ENCODE measurements at places on chromosomes 2 and 18. TPM values are rescaled to one million over a fixed set of nuclear protein-coding genes. Genes with fewer than 3 reads are reported as not detected.

Gene MC5R
- polyA plus RNA-seq: 0.67 TPM

Gene MARCHF4
- polyA plus RNA-seq: not detected

Gene ANKRD53
- 0.56 TPM for polyA plus RNA-seq

DNA sequence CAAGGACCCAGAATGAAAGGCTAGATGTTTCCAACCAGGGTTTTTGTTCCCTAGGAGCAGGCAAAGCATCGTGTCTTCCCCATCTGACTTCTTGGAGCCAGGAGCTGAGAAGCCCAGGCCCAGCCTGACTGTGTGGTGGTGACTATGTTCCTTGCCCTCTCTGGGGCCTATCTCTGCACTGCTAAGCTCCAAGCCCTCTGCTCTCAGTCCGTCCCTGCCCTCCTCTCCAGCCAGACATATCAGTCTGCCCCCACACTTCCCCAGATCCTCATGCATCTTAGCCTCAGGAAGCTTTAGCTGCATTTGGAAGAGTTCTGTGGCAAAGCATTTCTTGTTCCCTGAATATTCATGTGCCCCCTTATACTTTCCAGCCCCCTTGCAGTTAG is 196.6 kb downstream of the CYP26B1 start:
- DNase-seq: no peak

GRCh38 chr2:60309941-60310660 is 243.4 kb downstream of the BCL11A start:
- DNase-seq: no peak

DNA sequence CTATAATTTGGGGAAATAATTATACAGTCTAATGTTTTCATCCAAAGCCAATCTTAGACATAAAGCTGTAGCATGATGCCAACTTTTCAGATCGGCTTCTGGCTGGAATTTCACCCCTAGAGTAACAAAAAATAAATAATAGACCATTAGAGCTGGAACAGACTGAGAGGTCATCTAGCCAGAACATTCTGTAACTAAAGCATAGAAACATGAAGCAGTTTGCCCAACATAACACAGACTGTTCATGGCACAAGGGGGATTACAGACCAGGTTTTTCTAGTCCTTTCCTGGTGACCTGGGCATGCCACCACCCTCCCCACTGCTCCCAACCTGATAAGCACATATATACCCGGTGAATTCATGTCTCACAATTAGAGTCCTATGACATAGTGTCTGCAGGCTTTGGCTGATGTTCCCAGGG is 116.4 kb upstream of the PPP1CB start:
- DNase-seq: no peak

GRCh38 chr2:217694291-217694690 is 308.5 kb downstream of the TNS1 start:
- DNase-seq: no peak

DNA sequence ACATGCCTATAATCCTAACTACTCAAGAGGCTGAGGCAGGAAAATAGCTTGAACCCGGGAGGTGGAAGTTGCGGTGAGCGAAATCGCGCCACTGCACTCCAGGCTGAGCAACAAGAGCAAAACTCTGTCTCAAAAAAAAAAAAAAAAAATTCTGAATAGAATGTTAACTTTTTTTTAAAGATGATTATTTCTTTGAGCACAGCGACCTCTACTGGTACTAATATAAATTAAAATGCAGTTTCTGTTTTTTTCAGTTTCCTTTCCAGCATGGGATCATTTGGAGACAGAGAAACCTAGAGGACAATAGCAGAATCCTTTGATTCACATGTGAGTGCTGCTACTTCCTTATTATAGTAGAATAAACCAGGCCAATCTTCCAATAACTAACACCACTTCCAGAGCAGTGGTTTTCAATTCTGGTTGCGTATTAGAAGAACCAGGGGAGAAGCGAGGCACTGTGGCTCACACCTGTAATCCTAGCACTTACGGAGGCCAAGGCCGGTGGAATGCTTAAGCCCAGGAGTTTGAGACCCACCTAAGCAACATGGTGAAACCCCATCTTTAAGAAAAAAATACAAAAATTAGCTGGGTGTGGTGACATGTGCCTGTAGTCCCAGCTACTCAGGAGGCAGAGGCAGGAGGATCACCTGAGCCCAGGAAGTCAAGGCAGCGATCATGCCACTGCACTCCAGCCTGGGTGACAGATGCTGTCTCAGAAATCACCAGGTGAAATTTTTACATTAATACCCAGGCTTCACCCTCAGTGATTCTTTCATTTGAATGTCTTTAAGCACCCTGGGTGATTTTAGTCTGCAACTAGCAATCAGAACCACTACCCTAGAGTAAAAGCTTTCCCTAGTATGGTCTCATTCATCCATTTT is 10.1 kb downstream of the SRSF7 start:
- peak; percentile 54 for DNase-seq

GRCh38 chr2:43317680-43318079 is 91.3 kb upstream of the ZFP36L2 start:
- no peak for DNase-seq

DNA sequence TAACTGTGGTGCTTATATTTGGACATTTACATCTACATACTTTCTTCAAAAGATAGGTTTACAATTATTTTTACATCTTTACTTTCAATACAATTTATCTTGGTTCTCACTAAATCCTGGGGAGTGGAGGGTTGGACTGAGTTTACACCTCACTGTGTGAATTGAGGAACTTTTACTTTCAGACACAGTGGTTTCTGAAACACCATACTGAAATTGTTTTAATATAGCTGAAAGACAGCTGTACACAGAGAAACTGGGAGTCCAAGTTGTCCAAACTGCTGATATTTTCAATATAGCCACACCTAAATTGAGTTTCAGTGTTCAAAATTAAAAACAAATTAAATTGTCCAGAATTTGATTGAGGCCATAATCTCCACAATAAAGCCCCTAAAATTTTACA is 16.8 kb downstream of the KCNH7 start:
- DNase-seq: no peak

DNA sequence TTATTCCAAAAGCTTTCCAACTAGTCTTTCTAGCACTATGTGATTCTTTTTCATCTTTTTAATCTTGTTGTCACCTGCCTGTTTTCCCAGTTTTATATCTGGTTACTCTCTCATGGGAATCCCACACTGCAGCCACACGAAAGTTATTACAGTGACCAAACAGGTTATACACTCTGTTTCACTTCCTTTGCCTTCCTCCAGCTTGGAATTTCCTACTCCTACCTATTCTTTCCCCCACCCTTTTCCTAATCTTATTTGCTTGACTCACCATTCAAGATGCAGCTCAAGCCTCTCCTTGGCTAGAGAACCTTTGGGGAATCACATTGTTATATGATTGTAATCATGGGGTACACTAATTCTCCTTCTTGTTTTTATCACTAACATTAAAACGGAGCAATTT is 13.4 kb upstream of the TLK1 start:
- no peak for DNase-seq

DNA sequence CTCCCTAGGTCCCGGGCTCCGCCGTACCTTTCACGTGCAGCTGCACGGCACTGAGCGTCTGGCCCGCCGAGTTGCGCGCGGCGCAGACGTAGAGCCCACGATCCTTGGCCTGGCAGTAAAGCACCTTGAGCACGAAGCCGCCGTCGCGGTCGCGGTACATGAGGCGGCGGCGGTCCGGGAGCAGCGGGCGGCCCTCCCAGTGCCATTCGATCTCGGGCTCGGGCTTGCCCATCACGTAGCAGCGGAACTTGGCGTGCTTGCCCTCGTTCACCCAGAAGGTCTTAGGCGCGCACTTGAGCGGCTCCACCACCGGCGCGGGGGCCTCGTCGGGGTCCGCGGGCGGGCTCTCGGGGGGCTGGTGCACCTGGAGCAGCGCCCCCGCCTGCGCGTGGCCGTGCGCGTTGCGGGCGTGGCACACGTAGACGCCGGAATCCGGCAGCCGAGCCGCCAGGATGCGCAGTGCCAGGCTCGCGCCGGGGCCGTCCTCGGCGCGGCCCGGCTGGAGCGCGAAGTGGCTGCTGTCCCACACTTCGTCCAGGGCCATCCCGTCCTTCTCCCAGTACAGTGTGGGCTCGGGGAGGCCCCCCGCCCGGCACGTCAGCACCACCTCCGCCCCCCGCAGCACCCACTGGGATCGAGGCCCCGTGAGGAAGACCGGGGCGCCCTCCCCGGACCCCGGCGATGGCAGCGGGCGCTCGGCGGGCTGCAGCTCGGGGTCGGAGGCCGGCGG is 980 bp downstream of the OBSL1 start:
- no peak for DNase-seq

GRCh38 chr18:73244401-73244800 is 376.6 kb upstream of the NETO1 start:
- DNase-seq: peak; percentile 36

- DNase-seq: no peak
Observed at GRCh38 chr2:236440110-236440881, 129.3 kb upstream of the ACKR3 start.

DNA sequence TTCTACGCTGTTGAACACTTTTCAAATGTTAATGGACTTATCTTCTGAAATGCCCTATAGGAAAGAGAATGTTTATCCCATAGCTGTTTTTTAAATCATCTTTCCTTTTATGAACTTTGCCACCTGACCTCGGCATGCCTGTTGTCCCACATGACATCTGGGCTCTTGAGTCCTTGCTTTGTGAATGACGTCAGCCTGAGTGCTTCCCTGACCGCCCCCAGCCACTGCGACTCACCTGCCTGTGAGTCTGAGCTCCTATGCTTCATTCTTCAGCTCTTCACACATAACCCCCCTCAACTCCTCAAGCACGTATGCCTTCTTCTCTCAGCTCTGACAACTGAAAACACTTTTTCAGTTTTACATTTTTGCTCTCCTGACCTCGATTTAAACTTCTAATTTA is 166.8 kb downstream of the DCDC2C start:
- no peak for DNase-seq

DNA sequence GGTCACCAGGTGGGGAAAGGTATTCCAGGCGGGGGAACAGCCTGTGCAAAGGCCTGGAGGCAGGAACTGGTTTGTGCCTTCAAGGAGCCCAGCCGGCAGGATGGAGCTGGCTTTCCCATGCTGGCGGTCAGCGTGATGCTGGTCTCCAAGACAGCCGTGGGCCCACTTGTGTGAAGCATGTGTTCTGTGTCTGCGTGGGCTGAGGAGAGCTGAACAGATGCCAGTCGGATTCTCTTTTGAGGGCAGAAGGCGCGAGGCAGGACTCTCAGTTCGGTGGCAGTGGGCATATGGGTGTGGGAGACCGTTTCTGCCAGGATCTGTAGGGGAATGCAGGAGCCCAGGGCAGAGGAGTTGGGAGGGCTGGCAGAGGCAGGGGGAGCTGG is 191.6 kb downstream of the TWIST2 start:
- no peak for DNase-seq

GRCh38 chr2:213175673-213176247 is 24.3 kb upstream of the IKZF2 start:
- no peak for DNase-seq

- no peak for DNase-seq
Observed at GRCh38 chr2:13052547-13052946, 335.8 kb downstream of the TRIB2 start.

- DNase-seq: no peak
Observed at GRCh38 chr2:238255151-238255551, 15.3 kb upstream of the HES6 start.

DNA sequence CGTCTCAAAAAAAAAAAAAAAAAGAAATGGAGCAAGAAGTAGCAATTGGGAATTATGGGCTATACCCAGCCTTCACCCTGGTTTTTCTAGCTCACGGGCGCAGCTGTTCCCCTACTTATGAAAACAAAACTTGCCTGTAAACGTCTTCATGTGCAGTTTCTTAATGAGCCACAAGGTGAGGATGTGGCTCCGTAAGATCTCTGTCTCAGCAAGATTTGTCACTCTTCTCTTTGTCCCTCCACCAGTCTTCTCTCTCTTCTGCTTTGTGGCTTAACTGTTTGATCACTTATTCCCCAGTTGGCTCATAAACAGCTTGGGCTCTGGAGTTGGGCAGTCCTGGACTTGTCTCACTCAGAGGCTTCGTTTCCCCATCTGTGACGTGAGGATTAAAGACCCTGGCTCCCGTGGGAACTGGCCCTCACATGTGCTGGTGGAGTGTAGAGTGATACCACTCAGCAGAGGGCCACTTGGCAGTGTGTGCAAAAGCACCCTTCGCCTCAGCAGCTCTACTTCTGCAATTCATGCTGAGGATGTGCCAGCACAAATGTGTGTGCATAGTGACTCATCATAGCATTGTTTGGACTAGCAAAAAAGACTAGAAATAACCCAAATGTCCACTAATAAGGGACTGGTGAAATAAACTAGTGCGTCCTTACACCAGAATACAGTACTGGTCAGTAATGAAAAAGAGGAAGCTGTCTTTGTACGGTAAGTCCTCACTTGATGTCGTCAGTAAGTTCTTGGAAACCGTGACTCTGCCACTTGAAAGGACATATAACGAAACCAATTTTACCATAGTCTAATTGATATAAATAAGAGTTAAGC is 8.7 kb downstream of the CEP68 start:
- DNase-seq: peak; percentile 58

GRCh38 chr2:44137872-44138551 is 30.7 kb upstream of the PPM1B start:
- DNase-seq: no peak

- no peak for DNase-seq
Observed at GRCh38 chr2:241994556-241995213, 125.2 kb downstream of the RTP5 start.

- DNase-seq: no peak
Observed at GRCh38 chr2:9247177-9247576, 40.6 kb downstream of the ASAP2 start.

- no peak for DNase-seq
Observed at GRCh38 chr2:75381032-75381431, 179.7 kb downstream of the EVA1A start.

GRCh38 chr2:239697399-239698164 is 296.8 kb upstream of the HDAC4 start:
- DNase-seq: no peak

DNA sequence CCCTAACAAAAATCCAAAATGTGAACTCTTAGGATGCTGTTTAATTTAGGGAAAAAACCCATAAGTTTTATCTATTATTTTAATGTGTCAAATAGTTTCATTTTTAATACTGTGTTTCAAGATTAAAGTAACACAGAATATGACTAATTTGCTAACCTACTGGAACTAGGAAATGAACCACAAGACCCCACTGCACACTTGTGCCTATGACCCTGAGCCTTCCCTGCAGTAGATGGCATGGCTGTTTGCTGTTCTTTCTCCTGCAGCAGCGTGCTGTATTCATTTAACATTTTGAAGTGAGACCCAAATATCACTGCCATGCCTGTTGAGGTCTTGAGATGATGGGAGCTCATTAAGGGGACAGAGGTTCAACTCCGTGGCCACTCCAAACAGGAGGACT is 565.2 kb upstream of the NRP2 start:
- DNase-seq: no peak

- DNase-seq: no peak
Observed at GRCh38 chr2:29393676-29394075, 278.5 kb downstream of the CLIP4 start.

GRCh38 chr2:188884517-188884916 is 89.7 kb upstream of the COL3A1 start:
- DNase-seq: no peak

DNA sequence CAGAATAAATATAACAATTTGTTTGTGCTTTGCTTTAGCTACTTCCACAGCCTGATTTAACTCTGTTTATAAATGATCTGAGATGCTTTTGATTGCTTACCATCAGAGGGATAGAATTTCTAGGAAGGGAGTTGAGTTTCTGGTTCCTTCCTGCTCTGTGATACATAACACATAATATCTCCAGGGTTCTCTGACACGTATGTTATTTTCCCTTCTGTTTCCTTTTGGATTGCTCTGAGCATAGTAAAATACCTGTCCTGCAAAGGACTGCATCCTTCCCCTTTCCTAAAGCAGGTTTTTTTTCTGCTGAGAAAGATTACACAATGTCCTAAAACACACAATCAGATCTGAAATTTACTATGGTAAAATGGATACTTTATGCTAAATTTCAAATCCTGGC is 76.1 kb downstream of the CABYR start:
- no peak for DNase-seq
